Smooth muscle cell of bladder (primary cell): ENCODE measurements at places on chromosomes 6 and 20. TPM values are rescaled to one million over a fixed set of nuclear protein-coding genes. Genes with fewer than 3 reads are reported as not detected.

The HCK gene
- total RNA-seq, result not detected in 2 replicates

The TEAD3 gene
- total RNA-seq, result 5.4 and 6.8 TPM in 2 replicates

The CCDC167 gene
- total RNA-seq, result 13.2 and 13.6 TPM in 2 replicates

The TMEM200A gene
- 35.3 and 86.4 TPM in 2 replicates for total RNA-seq

The GUCA1A gene
- 0.09 TPM in 1 of 2 replicates, not detected in the other for total RNA-seq

The CLVS2 gene
- total RNA-seq, result under 0.01 TPM in 2 replicates

The SLC24A3 gene
- 1.6 and 2.4 TPM in 2 replicates for total RNA-seq

The FAXC gene
- total RNA-seq, result 0.28 and 0.55 TPM in 2 replicates

The C6orf89 gene
- total RNA-seq, result 52.9 and 60.6 TPM in 2 replicates

The ETV7 gene
- 0.83 and 0.85 TPM in 2 replicates for total RNA-seq

The MAP7 gene
- 3.7 and 3.8 TPM in 2 replicates for total RNA-seq

The DPPA5 gene
- total RNA-seq, result not detected in 2 replicates

The PSORS1C2 gene
- not detected in 2 replicates for total RNA-seq

The PGC gene
- not detected in 2 replicates for total RNA-seq
